ENCODE measurements at places on chromosomes 5 and 9. TPM values are rescaled to one million over a fixed set of nuclear protein-coding genes. Genes with fewer than 3 reads are reported as not detected.

The TRIM32 gene
- 26.9 TPM for total RNA-seq

The SLC6A3 gene
- not detected for total RNA-seq

The CATSPER3 gene
- not detected for total RNA-seq

The ADAMTS2 gene
- total RNA-seq: not detected

The FPGS gene
- 76.4 TPM for total RNA-seq

The CDC20B gene
- total RNA-seq: not detected

The DAB2IP gene
- total RNA-seq: 6.2 TPM
